Cardiac muscle cell (in vitro differentiated cells and primary cell): ENCODE measurements at places on chromosomes 7 and 10. TPM values are rescaled to one million over a fixed set of nuclear protein-coding genes. Genes with fewer than 3 reads are reported as not detected.

- H3K36me3 ChIP-seq = peaks cover 15% of the 10 kb centered on the region
- H3K27ac ChIP-seq = no peak overlapping the region
- H3K4me3 ChIP-seq = no peak overlapping the region
- no peak for DNase-seq
Measured at GRCh38 chr10:48416584-48417232, 110.2 kb downstream of the MAPK8 start.

DNA sequence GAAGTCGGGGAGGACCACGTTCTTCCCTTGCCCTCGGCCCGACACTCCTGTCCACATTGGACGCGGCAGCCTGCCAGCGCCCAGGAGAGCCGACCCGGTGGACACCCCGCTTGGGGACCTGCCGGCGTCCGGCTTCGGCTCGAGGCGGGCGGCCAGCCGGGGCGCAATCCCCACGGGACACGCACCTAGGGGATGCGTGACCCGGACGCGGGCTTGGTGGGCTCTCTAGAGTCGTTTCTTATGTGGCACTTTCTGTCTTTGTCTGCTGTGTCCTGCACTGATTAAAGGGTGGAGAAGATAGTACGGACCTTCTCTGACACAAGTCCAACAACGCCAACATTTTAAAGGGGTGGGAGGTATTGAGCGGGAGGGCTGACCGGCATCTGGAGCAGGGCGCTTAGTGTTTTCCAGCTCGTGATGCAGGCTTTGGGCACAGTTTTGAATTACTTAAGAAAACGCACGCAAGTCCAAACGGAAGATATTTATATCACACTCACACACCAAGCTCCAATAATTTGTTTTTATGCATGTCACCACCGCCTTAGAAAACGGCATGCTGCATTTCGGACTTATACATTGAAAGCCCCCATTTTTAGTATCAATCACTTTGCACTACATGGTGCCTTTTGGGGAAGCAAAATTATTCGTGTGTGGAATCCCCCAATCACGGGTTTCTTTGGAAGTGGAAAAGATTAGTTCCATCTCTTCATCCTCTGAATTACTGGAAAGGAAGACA lies 3.9 kb upstream of the SPAG6 start:
- H3K4me3 ChIP-seq = peak overlapping the region; percentile 78
- H3K36me3 ChIP-seq = no peaks in the 10 kb centered on the region
- peaks cover 93% of the 10 kb centered on the region for H3K27me3 ChIP-seq

The FAM24B gene
- 1.8 TPM in 1 of 2 replicates, not detected in the other for total RNA-seq

- H3K27ac ChIP-seq = no peak overlapping the region
- H3K4me3 ChIP-seq = no peak overlapping the region
- H3K27me3 ChIP-seq = no peaks in the 10 kb centered on the region
- H3K4me1 ChIP-seq = no peaks in the 10 kb centered on the region
- H3K36me3 ChIP-seq = no peaks in the 10 kb centered on the region
Measured at GRCh38 chr7:91043924-91044645, 220.1 kb upstream of the FZD1 start.

The CDH23 gene
- 0.51 and 0.78 TPM in 2 replicates for total RNA-seq

The METTL27 gene
- 5.1 and 5.2 TPM in 2 replicates for total RNA-seq

The LLCFC1 gene
- total RNA-seq = not detected in 2 replicates

DNA sequence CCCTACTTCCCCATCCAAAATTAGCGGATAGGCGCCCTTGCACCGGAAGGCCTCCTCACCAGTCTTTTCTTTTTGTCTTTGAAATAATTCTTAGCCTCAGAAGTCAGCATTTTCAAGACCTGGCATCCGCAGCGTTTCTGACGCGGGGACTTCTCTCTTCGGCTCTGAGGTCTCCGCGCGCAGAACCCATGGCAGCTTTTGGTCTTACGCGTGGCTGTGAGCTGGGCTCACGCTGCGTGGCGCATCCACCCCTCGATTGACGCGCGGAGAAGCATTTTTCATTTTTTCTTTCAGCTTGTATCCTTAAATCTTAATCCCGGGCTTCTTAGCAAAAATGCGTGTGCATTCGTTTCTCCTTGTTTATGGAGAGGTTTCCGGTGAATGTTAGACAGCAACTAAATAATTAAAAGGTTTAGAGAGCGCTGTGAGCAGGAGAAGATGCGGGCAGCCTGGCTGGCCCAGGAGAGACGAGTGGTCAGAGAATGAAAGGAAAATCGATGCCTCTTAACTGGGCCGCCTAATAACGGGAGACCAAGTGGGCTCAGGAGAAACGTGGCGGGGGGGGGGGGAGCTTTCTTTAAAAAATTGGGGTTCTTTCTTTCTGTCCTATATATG lies 2.0 kb upstream of the GATA3 start:
- H3K36me3 ChIP-seq = no peaks in the 10 kb centered on the region
- peaks cover 75% of the 10 kb centered on the region for H3K27me3 ChIP-seq
- no peak for DNase-seq
- no peak overlapping the region for H3K27ac ChIP-seq

The C7orf33 gene
- total RNA-seq = not detected in 2 replicates

The EBLN1 gene
- not detected in 2 replicates for total RNA-seq

- DNase-seq = no peak
- no peak overlapping the region for H3K27ac ChIP-seq
- H3K4me1 ChIP-seq = no peaks in the 10 kb centered on the region
Measured at GRCh38 chr10:122348935-122349361, 25.6 kb upstream of the PLEKHA1 start.

DNA sequence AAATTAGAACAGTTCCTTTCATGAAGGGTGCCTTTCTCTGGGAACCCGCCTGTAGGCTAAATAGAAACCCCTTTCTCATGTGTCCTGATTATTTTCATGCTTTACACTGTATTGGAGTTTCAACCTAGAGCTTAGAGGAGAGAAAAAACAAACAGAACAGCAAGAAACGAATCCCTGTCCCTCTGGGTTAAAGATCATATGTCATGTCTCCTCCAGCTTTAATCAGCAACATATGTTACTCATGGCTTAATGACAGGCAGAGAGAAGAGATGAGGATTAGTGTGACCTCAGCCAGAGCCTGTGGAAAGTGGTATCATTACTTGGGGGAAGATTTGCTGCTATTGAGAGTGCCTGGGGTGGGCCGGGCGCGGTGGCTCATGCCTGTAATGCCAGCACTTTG lies 32.1 kb downstream of the CRCP start:
- DNase-seq = peak; percentile 25
- H3K27me3 ChIP-seq = no peaks in the 10 kb centered on the region
- peaks cover 12% of the 10 kb centered on the region for H3K4me1 ChIP-seq
- H3K4me3 ChIP-seq = no peak overlapping the region
- H3K36me3 ChIP-seq = peaks cover 3% of the 10 kb centered on the region
- H3K27ac ChIP-seq = no peak overlapping the region

DNA sequence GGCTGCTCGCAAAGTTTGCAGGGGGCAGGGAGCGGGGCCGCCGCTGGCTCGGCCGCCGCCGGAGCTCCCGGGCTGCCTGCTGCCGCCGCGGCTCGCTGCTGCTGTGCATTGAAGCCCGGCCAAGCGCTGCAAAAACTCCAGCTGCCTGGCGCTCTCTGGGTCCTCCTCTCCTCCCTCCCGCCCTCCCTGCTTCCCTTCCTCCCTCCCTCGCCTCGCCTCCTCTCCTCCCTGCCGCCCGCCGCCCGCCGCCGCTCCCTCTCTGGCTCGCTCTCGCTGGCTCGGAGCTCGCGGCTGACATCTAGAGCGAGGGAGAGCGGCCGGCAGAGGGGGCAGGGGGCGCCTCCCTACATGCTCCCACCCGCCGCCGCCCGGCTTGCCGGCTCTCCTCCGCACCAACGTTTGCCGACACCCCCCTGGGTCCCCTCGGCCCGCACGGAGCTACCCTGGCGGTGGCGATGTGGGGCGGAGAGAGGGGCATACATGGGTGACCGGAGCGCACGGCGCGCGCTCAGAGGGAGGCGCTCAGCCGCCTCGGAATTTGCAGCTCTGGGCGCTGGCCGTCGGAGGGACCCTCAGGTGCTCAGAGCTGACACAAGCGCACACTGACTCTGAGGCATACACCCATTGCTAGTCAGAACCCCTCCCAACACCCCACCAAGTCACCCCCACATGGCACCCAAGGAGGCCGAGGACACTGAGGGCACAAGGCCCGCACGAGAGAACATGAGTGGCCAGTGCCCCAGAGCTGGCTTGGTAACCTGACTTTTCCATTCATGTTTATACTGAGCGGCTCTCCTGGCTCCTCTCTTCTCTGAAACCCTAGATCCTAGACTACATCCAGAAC lies 1.2 kb upstream of the PLXNA4 start:
- H3K27ac ChIP-seq = no peak overlapping the region
- no peaks in the 10 kb centered on the region for H3K36me3 ChIP-seq
- peaks cover 77% of the 10 kb centered on the region for H3K27me3 ChIP-seq
- peak overlapping the region; percentile 67 for H3K4me3 ChIP-seq

The AQP1 gene
- 35.6 and 63.9 TPM in 2 replicates for total RNA-seq

DNA sequence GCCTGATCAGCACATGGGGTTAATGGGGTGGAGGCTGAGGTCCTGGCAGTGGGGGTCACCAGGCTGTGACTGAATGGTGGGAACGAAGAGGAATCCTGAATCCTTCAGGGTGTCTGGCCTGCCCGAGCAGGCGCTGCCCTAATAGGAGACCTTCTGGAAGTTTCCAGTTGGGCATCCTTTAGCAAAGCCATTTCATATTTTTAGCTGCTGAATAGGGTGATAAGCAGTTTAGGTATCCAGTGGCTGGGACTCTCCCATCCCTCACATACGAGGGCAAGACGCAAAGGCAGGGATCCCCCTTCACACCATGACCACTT lies 159.3 kb downstream of the SH3PXD2A start:
- no peaks in the 10 kb centered on the region for H3K36me3 ChIP-seq
- no peak overlapping the region for H3K4me3 ChIP-seq
- peaks cover 17% of the 10 kb centered on the region for H3K27me3 ChIP-seq
- DNase-seq = no peak
- H3K4me1 ChIP-seq = peaks cover 11% of the 10 kb centered on the region
- no peak overlapping the region for H3K27ac ChIP-seq

DNA sequence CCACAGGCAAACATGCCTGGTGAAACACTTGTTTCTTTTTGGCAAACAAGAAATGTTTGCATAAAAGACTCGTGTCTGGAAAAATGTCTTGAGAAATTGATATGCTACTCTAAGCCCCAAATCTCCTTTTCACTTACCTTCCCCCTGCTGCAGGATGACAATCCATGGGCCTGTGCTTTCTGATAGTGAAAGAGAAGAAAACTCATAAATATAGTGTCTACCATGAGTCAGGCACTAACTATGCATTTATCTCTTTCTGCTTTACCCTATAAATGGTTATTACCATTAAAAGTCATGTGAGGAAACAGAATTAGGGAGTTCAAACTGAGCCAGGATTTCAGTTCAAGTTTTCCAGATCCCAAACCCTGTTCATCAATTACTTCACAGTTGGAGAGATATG lies 6.6 kb upstream of the TARP start:
- H3K36me3 ChIP-seq = no peaks in the 10 kb centered on the region
- DNase-seq = no peak
- no peak overlapping the region for H3K4me3 ChIP-seq
- H3K27me3 ChIP-seq = no peaks in the 10 kb centered on the region
- peaks cover 9% of the 10 kb centered on the region for H3K4me1 ChIP-seq

GRCh38 chr10:128642023-128642422 lies 515.8 kb upstream of the MKI67 start:
- H3K27ac ChIP-seq = no peak overlapping the region
- H3K27me3 ChIP-seq = no peaks in the 10 kb centered on the region
- no peaks in the 10 kb centered on the region for H3K36me3 ChIP-seq
- H3K4me1 ChIP-seq = no peaks in the 10 kb centered on the region

DNA sequence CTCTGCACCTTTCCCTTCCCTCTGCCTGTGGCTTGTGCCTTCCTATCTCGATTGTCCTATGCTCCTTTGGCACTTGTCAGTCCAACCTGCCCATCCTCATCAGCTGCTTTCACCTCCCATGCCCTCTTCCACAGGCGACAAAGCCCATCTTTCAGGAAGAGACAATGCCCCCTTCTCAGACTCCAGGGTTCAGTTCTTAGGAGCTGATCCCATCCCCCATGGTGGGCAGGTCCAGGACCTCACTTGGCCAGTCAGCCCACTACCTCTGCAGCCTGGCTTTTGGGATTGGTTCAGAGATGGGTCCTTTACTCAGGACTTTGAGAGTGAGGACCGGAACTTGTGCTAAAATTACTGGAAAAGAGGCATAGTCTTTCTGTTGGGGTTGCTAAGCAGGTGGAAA lies 74.0 kb upstream of the NANOS1 start:
- H3K27me3 ChIP-seq = no peaks in the 10 kb centered on the region
- no peaks in the 10 kb centered on the region for H3K36me3 ChIP-seq
- DNase-seq = no peak
- no peak overlapping the region for H3K4me3 ChIP-seq

The TNKS2 gene
- 33.0 and 52.9 TPM in 2 replicates for total RNA-seq

GRCh38 chr7:31418928-31419327 lies 78.4 kb upstream of the NEUROD6 start:
- H3K4me1 ChIP-seq = no peaks in the 10 kb centered on the region
- no peak overlapping the region for H3K4me3 ChIP-seq
- H3K27ac ChIP-seq = no peak overlapping the region
- no peak for DNase-seq

DNA sequence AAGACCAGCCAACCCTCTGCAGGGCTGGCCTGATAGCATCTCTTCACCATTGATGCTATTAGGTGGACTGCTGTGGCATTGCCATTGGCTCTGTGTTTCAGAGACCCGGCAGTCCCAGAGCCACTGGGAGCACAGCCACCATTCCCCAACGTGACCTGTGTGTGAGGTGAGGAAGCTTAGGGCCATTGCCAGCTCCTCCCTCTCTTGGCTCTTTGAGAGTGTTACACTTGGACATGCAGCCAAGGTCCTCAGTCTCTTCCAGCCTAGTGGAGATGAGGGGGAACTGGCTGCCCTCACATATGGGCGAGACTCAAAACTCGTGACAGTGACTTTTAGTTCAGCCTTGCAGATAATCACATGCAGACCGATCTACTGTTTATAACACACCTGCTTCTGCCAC lies 39.3 kb upstream of the HMX3 start:
- H3K4me3 ChIP-seq = no peak overlapping the region
- H3K27me3 ChIP-seq = peaks cover 5% of the 10 kb centered on the region
- H3K27ac ChIP-seq = no peak overlapping the region
- no peaks in the 10 kb centered on the region for H3K36me3 ChIP-seq
- no peak for DNase-seq

DNA sequence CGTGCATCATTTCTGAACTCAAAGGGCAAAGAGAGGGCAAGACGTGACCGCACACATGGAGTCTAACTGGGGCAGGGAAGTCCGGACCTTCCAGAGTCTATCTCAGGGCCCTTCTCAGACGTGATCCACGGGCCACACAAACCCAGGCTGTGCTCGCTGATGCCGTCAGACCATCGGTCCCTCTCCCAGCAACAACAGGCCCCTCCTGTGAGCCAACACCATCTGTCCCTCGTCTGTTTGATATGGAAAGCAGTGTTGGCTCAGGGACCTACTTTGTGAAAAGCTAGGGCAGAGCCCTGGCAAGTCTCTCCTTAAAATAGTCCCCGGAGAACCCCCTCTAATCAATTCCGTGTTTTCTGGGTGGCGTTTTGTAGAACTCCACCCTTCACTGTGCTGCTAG lies 208.8 kb downstream of the TCERG1L start:
- no peak overlapping the region for H3K27ac ChIP-seq
- no peaks in the 10 kb centered on the region for H3K27me3 ChIP-seq
- H3K4me3 ChIP-seq = no peak overlapping the region
- no peak for DNase-seq

GRCh38 chr7:109343678-109344077 lies 774.0 kb downstream of the DNAJB9 start:
- H3K4me1 ChIP-seq = no peaks in the 10 kb centered on the region
- H3K4me3 ChIP-seq = no peak overlapping the region
- DNase-seq = no peak
- H3K27ac ChIP-seq = no peak overlapping the region

- H3K36me3 ChIP-seq = no peaks in the 10 kb centered on the region
- H3K4me1 ChIP-seq = no peaks in the 10 kb centered on the region
- H3K27ac ChIP-seq = no peak overlapping the region
- no peaks in the 10 kb centered on the region for H3K27me3 ChIP-seq
- no peak for DNase-seq
- no peak overlapping the region for H3K4me3 ChIP-seq
Measured at GRCh38 chr7:14432924-14433323, 443.5 kb upstream of the ETV1 start.
